ENCODE measurements at places on chromosomes 3 and 15. TPM values are rescaled to one million over a fixed set of nuclear protein-coding genes. Genes with fewer than 3 reads are reported as not detected.

Gene PIGZ
- 0.84 TPM for total RNA-seq

DNA sequence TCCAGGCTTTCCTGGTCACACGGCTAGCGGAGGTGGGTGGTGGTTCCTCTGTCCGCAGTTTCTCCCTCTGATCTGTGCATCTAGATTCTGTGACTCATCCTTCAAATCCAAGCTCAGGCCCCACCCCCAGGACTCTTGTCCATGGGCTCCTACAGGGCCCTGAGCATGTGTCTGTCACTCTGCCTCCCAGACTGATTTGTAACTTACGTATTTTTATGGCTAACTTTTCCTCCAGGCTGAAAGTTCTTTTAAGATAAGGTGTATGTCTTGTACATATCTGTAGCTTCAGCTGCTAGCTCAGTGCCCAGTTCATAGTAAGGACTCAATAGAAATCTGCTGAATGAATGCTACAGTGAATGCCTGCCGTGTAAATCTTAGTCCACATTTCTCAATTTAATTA is 8.0 kb downstream of the ESYT3 start:
- H3K4me3 ChIP-seq, result no peak overlapping the region
- peak overlapping the region; percentile 66 for H3K27ac ChIP-seq
- no peak for DNase-seq
- peaks cover 70% of the 10 kb centered on the region for H3K4me1 ChIP-seq
- peaks cover 3% of the 10 kb centered on the region for H3K27me3 ChIP-seq

DNA sequence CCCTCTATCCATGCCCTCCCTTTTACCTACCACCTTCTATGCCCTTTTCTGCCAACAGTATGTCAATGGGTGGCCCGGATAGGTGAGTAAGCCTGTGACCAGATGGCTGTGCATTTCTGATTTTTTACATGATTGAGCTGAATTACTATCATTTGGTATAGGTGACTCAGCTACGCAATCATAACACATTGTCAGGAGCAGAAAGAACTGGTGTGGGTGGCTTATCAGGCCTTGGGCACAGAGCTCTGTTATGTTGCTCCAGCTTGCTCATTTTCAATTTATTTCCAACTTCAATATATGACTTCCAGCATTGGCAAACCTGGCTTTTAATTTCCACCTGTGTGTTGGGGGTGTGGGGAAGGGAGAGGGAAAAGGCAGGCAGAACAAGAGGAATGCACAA is 86.6 kb upstream of the AGBL1 start:
- H3K36me3 ChIP-seq, result no peaks in the 10 kb centered on the region
- DNase-seq, result no peak
- H3K4me1 ChIP-seq, result no peaks in the 10 kb centered on the region
- H3K4me3 ChIP-seq, result no peak overlapping the region

DNA sequence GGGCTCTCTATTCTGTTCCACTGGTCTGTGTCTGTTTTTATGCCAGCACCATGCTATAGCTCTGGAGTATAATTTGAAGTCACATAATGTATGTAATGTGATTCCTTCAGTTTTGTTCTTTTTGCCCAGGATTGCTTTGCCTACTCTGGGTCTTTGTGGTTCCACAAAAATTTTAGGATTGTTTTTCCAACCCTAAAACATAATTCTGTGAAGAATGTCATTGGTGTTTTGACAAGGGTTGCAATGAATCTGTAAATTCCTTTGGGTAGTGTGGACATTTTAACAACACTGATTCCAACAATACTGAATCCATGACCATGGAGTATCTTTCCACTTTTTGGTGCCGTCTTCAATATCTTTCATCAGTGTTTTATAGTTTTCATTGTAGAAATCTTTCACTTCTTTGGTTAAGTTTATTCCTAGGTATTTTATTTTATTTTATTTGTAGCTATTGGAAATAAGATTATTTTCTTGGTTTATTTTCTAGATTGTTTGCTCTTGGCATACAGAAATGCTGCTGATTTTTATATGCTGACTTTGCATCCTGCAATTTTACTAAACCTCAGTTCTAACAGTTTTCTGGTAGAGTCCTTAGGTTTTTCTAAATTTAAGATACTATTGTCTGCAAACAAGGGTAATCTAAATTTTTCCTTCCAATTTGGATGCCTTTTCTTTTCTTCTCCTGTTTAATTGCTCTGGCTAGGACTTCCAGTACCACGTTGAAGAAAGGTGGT is 29.7 kb downstream of the TJP1 start:
- no peak overlapping the region for H3K4me3 ChIP-seq
- H3K27me3 ChIP-seq, result no peaks in the 10 kb centered on the region
- H3K36me3 ChIP-seq, result peaks cover 6% of the 10 kb centered on the region
- DNase-seq, result no peak

Gene CCR9
- 0.09 TPM for total RNA-seq

- no peak overlapping the region for H3K4me3 ChIP-seq
- no peak for DNase-seq
- no peaks in the 10 kb centered on the region for H3K27me3 ChIP-seq
- no peak overlapping the region for H3K27ac ChIP-seq
- peaks cover 21% of the 10 kb centered on the region for H3K36me3 ChIP-seq
- no peaks in the 10 kb centered on the region for H3K4me1 ChIP-seq
Observed at GRCh38 chr3:37824090-37824953, 37.4 kb upstream of the CTDSPL start.

All from muscle of leg (tissue), 16 donors.